D341Med (cell line): ENCODE measurements at places on chromosomes 12 and 14.

GRCh38 chr12:70338531-70338930 is 27.6 kb upstream of the KCNMB4 start:
- no peak for DNase-seq

DNA sequence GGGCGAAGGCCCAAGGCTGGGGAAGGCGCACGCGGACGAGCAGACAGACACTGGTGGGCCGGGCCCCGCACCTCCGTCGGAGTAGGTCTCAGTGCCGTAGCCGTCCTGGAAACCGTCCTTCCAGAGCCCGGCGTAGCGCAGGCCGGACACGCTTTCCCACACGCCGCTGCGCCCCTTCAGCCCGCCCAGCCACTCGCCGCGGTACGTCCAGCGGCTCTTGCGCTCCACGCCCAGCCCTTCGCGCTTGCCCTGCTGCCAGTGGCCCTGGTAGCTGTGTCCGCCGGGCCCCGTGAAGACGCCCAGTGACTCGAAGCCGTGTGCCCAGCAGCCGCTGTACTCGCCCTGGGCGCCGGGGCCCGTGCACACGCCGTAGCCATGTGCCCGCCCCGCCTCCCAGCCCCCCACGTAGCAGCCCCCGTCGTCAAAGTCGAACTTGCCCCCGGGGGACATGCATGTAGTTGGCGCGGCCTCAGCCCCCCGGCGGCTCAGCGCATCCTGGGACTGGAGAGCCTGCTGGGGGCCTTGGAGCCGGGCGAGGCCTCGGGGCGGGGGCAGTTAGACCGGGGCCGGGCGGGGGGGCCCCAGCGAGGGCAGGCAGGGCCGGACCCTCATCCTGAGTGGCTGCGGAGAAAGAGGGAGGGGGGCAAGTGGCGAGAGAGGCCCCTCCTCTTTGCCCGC is 1.4 kb downstream of the JPH4 start:
- peak; percentile 42 for DNase-seq

DNA sequence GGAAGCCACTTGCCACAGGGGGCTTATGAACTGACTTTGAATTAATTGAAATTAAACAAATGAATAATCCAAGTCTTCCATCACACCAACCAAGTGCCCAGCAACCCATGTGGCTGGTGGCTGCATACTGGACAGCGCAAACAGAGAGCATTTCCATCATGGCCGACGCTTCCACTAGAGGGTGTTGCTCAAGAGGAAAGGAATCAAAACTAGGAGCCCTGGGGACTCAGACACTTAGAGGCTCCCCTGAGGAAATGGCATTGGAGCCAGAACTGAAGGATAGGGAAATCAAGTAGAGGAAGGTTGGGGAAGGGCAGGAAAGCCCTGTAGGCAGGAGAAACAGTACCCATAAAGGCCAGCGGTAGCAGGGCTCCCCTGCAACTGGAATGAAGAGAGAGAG is 50.6 kb upstream of the NUAK1 start:
- no peak for DNase-seq

- peak; percentile 29 for DNase-seq
Measured at GRCh38 chr14:104264495-104265265, 126.3 kb downstream of the KIF26A start.

- DNase-seq: no peak
Measured at GRCh38 chr12:92486443-92487137, 216.2 kb upstream of the PLEKHG7 start.

DNA sequence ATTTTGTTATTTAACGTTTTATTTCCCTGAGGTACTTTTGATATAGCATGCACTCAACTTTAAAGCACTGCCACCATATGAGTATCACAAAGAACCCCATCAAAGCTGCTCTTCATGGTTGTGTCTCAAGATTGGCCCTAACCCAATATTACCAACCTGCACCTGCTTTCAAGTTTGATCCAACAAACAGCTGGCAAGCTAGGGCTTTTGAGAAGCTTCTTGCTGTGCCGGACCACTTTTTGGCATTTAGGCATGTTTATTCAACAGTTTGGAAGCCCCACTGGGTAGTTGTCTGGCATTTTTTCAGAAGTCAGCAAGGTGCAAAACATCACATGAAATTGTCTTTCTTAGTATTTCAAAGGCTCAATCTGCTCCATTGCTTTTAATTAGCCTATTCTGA is 137.2 kb upstream of the PLEKHA5 start:
- no peak for DNase-seq

DNA sequence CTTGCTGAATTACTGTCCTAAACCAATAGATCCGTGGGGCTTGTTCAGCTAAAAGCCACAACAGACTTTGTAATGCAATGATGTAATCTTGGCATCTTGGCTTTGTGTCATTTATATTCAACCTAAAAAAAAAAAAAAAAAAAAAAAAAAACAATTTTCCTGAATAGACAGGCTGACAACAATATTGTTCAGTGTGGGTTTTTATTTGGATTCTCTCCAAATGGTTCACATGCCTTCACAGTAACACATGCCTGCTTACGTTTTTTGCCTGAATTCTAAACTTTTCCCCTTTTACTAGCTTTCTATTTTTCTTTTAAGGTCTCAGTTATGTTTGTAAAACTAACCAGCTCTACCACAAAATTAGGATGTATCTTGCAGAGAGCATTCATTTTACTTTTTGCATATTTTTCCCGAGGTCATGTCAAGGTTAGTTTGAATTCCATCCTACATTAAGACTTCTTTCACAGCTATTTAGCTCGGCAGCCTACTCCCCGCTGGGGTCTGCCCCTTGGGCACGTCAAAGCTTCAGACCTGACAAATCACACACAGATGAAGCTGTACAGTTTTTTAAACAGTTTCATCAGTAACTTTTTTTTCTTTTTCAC is 213.7 kb upstream of the NPAS3 start:
- DNase-seq: no peak

GRCh38 chr12:98750511-98750910 is 105.4 kb downstream of the APAF1 start:
- DNase-seq: no peak

- no peak for DNase-seq
Measured at GRCh38 chr14:72061718-72062117, 129.5 kb downstream of the RGS6 start.

DNA sequence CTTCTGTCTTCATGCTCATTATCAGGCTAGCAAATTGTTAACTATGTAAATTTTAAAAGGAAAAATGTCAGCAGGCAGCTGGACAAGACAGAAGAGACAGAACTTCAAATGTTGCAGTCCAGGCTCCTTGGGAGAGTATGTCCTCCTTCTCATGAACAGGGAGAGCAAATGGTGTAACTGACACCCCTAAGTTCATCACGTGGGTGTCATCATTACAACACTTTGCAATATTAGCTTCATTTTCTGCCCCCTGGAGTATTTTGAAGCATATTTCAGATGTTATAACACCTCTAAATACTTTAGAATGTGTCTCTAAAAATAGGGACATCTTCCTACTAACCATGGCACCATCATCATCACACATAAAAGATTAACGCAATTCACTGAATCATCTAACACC is 62.1 kb downstream of the ZNF664 start:
- DNase-seq: no peak

GRCh38 chr12:19263672-19264071 is 134.1 kb downstream of the PLEKHA5 start:
- DNase-seq: no peak

GRCh38 chr14:66426451-66426850 is 59.7 kb upstream of the CCDC196 start:
- no peak for DNase-seq

DNA sequence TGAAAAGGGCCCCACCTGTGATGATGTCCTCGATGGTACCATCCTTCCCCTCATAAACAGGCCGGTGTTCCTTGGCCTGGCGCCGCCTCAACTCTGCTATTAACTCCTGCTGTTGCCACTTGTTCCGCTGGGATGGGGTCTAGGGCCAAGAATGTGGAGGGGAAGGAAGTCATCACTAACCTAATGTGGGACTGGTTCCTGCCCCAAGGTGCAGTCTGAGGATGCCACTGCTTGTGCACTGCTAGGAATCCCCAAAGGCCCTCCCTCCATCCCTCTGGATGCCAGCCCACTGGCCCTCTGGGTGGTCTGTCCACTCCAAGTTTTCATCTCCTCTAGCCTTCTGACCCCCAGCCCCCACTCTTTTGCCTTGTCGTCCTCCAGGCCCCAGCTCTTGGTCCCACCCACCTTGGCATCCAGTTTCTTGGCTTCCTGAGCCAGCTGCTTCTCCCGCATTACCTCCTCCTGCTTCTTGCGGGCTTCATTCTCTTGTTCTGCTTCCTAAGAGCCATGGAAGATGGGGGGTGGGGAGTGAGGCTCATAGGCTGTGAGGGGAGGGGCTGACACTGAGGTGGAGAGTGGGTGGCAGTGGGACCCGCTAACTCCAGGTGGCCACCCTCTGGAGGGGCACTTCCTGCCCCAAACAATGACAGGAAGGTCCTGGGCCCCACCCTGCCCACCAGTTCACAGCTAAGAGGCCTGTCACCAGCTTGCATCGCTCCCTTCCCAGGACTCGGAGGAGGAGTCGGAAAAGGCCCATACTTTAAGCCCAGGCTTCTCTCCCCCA is 23.7 kb downstream of the PRPF40B start:
- no peak for DNase-seq

DNA sequence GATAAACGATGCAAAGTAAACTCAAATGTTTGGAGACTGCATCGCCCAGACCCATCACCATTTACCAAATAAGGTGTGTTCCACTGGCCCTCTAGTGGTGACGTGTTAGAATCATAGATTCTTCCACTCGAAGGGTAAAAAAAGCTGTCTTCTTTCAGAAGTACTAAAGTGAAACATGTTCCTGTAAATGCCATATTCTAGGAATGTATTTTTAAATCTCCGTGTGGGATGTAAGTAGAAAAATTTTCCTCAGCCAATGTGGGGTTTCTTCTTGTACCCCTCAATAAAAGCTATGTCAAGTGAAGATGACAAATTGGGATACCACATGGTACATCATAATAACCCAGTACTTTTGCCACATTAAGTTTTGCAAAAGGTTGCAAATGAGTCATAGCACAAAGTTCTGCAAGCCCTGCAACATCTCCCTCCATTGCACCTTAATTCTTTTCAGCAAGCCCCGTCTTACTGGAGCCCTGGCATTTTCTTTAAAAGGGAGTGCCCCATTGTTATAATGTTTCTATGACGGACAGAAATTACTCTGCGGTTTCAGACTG is 100.8 kb downstream of the CCER1 start:
- peak; percentile 48 for DNase-seq

- DNase-seq: no peak
Measured at GRCh38 chr14:60968671-60969070, 12.2 kb downstream of the TRMT5 start.
